Activated CD4-positive, alpha-beta T cell treated with anti-CD3 and anti-CD28 coated beads, Interleukin-2, amount 50 U/mL, for 48 hours (primary cell): ENCODE measurements at places on chromosomes 2 and 18.

- DNase-seq: no peak
Observed at GRCh38 chr18:28576941-28577340, 400.0 kb upstream of the CDH2 start.

DNA sequence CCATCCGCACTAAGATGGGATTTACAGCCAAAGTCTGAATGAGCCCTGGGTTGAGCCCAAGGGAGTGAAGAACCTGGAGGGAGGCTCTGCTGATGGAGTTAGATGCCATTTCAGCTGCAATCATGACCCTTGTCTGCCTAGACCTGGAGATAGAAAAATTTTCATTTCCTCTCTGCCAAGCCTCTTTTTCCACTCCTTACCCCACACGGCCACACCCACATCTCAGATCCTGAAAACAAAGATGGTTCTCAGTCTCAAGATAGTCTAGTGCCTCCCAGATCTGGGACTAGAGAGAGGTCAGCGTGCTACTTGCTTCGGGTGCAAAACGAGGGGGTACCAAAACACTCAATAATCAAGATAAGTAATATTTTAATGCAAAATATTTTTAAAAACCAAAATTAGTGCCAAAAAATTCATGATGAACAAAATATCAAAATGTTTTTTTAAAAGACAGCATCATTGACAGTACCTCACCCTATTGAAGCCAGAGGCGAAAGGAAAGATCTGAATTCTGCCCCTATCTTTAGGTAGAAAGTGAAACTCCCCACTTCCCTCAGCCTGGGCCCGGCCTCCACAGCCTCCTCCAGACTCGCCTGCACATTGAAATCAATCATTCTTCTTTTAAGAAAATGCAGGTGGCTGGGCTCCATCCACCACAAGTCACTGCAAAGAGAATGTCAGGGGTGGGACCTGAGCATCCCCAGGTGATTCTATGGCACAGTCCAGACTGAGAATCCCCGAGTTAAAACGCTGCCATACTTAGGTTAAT lies 57.8 kb upstream of the GPR45 start:
- DNase-seq: no peak

GRCh38 chr2:220001751-220002150 lies 374.3 kb downstream of the SLC4A3 start:
- DNase-seq: no peak

GRCh38 chr18:45837283-45838070 lies 12.0 kb downstream of the SIGLEC15 start:
- peak; percentile 56 for DNase-seq

- no peak for DNase-seq
Observed at GRCh38 chr2:6999211-6999877, 82.1 kb downstream of the RNF144A start.

DNA sequence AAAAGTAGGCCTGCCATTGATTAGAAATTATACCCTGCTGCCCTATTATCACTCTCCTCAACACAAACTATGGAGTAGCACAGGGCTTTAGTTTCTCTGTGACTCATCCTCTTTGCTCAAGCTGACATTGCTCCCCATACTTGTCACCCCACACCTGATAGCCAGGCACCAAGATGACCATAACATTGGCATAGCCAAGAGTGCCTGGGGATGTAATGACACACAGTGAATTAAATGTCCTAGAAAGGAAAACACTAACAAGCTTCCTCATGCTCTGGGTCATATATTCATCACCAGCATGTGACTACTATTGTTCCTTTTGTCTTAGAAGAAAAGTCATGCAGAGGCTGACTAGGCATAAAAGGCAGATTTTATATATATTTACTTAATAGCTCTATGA lies 137.8 kb upstream of the RND3 start:
- DNase-seq: no peak
